GM12891 (cell line): ENCODE measurements at places on chromosomes 5 and 9.

DNA sequence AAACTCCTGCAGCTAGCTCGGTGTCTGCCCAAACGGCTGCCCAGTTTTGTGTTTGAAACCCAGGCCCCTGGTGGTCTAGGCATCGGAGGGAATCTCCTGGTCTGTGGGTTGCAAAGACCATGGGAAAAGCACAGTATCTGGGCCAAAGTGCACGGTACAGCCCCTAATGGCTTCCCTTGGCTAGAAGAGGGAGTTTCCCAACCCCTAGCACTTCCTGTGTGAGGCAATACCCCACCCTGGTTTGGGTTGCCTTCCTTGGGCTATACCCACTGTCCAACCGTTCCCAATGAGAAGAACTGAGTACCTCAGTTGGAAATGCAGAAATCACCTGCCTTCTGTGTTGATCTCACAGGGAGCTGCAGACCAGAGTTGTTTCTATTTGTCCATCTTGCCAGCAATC lies 41.8 kb downstream of the CAVIN4 start:
- no peak for DNase-seq

DNA sequence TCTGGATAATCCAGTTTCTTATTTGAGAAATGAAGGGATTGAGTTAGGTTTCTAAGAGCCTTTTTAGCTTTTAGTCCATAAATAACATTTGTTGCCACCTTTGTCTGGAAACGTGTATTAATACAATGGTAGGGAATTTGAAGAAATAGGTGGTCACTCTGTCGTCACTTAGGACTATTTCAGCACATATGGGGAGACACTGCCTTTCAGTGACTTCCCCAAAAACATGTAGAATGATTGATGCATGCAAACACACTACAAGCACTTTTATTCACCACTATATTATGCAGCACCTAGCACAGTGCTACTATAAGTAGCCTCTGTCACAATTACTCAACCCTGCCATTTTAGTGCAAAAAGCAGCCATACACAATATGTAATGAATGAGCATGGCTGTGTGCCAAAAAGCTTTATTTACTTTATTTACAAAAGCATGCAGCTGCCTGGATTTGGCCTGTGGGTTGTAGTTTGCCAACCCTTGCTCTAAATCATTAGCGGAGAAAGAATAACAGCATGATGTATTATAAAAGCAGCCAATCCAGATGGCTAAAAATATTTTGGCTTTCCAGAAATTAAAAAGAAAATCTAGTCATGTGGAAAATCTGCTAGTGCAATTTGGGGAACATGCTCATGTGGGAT lies 154.2 kb upstream of the HMHB1 start:
- no peak for DNase-seq

GRCh38 chr9:8256880-8257279 lies 457.3 kb upstream of the DMAC1 start:
- no peak for DNase-seq

GRCh38 chr5:10149911-10150310 lies 99.8 kb downstream of the ATPSCKMT start:
- DNase-seq, result no peak

GRCh38 chr5:84290161-84290560 lies 94.5 kb downstream of the EDIL3 start:
- no peak for DNase-seq

DNA sequence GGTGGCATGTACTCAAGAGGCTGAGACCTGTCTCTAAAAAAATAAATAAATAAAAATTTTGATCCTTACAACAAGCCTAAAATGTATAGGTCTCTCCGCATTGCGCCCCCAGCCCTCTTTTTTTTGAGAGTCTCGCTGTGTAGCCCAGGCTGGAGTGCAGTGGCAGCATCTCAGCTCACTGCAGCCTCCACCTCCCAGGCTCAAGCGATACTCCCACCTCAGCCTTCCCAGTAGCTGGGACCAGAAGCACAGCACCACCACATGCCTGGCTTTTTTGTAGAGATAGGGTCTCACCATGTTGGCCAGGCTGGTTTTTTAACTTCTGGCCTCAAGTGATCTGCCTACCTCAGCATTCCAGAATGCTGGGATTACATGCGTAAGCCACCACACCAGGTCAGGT lies 2.2 kb upstream of the GARIN3 start:
- DNase-seq, result no peak

DNA sequence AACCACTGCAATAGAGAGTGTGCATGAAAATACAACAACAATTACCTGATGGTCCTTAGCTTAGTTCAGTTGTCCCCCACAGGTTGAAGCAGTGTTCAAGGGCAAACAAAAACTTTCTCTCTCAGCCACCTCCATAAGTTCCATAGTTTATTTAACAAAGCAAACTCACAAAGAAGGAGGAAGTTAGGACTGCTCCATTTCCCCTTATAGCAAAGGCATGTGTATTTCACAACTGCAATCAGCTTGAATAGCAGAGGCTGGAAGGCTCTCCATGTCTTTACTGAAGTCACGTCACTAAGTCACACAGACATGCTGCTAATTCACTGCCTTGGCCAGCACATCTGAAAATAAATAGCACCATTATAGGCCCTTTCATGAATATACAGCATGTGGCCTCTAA lies 43.3 kb downstream of the DOCK8 start:
- no peak for DNase-seq

DNA sequence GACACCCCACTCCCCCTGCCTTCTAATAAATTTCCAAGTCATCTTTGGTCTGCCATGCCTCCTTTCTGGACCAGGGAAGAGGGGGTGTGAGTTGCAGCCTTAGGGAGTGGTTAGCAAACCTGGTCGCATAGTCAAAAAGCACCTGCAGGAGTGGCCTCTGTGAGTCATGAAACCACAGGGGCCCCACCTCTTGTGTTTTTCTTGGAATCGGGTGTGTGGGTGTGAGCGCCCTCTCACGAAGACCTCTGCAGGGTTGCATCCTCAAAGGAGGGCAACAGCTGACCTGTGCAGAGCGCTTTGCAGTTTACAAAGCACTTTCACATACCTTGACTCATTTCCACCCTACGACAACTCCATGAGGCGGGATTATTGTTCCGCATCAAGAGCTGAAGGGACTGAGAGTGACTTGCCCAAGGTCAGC lies 36.8 kb upstream of the TEX48 start:
- no peak for DNase-seq

DNA sequence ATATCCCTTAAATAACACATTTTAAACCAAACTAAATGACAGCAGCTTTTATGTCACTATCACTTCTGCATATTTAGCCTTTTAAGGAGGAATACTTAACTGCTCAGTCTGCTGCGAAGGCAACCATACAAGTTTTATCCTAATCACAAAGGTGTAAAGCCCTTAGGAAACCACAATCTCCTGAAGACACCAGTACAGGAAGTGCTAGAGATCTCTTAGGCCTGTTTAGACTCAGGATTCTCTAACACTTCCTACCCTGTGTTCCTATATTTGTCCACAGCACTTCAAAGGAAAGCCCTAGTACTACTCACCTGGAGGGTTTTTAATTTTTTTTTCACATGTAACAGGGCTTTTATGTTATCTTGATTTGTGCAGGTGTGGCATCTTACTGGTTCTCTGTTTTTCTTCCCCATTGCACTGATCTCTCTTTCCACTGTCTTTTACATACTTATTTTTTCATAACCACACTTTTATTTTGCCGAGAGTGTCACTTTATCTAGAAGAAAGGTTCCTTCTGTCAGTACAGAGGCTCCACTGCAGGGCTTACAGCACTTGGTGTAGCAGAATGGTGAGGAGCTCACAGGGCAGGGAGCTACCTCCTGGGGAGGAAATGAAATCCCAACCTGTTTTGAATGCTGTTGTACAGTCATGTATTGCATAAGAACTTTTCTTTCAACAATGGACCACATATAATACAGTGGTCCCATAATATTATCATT lies 1060.6 kb upstream of the ACO1 start:
- DNase-seq, result no peak

DNA sequence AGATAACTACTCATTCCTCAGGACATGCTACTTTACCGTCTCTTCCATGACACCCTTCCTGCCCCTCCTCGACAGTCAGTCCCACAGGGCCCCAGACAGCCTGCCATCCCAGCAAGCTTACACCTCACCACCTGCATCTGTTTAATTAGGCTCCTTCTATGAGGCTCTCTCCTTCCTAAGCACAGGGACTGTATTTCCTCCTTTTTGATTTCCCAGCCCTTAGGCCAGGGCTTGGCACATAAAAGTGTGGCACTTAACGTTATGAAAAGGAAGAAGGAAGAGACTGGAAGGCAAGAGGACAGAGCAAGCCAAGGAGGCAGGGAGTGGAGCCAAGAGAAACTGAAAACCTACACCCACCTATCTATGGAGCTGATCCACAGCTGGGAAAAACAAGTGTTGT lies 146.8 kb downstream of the SIL1 start:
- DNase-seq, result no peak

DNA sequence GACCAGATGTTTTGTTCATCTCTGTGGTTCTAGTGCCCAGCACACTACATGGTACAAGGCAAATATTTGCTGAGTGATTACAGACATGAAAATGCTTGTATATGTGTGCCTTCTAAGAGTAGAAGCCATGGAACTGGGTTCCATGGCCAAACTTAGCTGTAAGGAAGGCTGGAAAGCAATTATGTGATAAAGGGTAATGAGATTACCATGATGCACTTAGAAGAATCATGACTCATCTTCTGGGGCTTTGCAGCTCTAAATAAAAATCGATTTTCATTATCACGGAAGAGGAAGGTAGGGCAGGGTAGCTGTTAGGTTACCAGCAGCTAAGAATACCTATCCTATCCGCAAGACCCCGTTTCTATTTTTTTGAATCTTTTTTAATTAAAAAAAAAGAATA lies 28.0 kb downstream of the RFK start:
- DNase-seq, result no peak

DNA sequence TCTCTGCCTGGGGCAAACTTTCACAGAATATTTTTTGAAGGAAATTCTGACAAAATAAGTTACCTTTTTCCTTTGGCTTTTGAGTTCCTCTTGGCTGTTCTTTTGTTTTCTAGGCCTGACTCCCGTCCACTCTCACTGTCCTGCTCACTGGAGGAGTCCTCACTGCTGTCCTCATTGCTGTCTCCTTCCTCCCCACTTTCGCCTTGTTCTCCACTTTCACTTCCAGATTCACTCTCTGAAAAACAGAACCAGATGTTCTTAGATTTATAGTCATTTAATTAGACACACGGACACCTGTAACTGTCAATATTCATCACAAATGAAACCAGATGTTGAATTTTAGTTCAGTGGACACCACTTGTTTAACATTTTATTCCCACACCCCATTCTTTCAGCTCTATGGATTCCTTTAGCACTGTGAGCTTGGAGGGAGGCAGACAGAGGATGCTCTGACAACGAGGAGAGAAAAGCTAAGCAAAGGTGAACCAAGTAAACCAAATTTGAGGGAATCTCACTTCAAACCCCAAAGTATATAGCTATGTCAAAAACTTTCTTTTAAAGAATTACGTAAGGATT lies 180.7 kb downstream of the AP3B1 start:
- DNase-seq, result no peak

GRCh38 chr5:112848116-112848811 lies 12.8 kb upstream of the SRP19 start:
- DNase-seq, result peak; percentile 14

- DNase-seq, result no peak
Observed at GRCh38 chr9:94786586-94786985, 60.1 kb downstream of the AOPEP start.

GRCh38 chr9:117491491-117491890 lies 76.6 kb upstream of the ASTN2 start:
- no peak for DNase-seq

- DNase-seq, result no peak
Observed at GRCh38 chr5:171420431-171421241, 1.2 kb downstream of the FGF18 start.

DNA sequence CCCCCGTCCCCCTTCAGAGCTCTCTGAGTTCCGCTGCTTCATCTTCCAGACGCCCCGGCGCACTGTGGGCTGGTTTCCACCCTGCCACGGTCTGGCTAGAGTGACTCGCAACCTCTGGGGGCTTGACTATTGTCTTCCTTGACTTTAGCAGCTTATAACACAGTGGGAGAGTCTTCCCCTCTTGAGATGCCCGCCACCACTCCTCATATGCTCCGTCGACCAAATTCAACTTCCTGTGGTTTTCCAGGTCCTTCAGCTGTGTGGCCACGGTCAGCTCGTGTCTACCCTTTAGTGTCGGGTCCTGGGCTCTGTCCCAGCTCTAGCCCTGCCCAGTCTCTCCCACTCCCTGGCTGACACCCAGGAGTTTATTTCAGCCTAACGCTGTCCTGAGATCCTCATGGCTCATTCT lies 28.2 kb upstream of the NCS1 start:
- no peak for DNase-seq

DNA sequence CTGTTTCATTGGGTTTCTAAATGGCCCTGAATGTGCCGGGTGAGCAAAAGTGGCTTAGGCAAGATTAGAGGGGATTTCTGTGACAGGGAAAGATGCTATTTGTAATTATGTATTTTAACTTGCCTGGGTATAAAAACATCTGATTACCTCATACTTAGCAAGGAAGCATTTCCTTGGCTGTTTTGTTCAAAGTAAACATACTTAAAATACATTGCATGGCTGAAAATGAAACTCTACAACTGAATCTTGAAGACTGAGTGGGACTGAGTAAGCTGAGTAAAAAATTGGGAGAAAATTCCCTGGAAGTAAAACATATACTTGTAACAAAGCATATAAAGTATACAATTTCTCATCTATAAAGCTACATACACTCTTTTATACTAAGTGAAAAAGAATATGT lies 197.5 kb downstream of the IRX1 start:
- DNase-seq, result no peak

GRCh38 chr9:134625361-134626068 lies 16.1 kb upstream of the COL5A1 start:
- DNase-seq, result no peak

- DNase-seq, result no peak
Observed at GRCh38 chr5:32283539-32284377, 29.0 kb downstream of the MTMR12 start.

- no peak for DNase-seq
Observed at GRCh38 chr9:16414451-16414850, 456.0 kb downstream of the BNC2 start.

GRCh38 chr5:82313016-82313415 lies 34.9 kb upstream of the RPS23 start:
- no peak for DNase-seq

- no peak for DNase-seq
Observed at GRCh38 chr5:176192094-176192721, 46.0 kb upstream of the SIMC1 start.

DNA sequence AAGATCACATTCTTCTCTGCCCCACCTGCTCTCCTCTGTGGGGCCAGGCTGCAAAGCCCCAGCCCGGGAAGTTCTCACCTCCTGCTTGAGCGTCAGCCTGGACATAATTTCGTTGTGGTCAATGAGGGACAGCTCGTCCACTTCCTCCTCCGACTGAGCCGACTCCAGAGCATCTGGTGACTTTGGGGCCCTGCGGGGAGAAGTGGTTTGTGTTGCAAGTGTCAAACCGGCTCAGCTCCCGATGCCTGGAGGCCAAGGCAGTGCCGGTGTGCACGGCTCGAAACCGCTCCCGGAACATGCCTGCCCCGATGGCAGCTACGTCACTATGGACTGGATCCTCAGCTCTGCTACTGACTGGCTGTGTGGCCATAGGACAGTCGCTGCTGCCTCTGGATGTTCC lies 52.8 kb downstream of the PRRT1B start:
- no peak for DNase-seq
